Psoas muscle (tissue), 8 donors: ENCODE measurements at places on chromosomes 1 and 21.

- no peak overlapping the region for H3K4me3 ChIP-seq
- H3K27me3 ChIP-seq, result no peaks in the 10 kb centered on the region
- H3K36me3 ChIP-seq, result no peaks in the 10 kb centered on the region
- no peak for DNase-seq
- peaks cover 80% of the 10 kb centered on the region for H3K4me1 ChIP-seq
Observed at GRCh38 chr1:226980122-226980560, 40.0 kb downstream of the COQ8A start.

- no peaks in the 10 kb centered on the region for H3K36me3 ChIP-seq
- H3K4me1 ChIP-seq, result no peaks in the 10 kb centered on the region
- no peak for DNase-seq
- no peak overlapping the region for H3K4me3 ChIP-seq
- no peaks in the 10 kb centered on the region for H3K27me3 ChIP-seq
Observed at GRCh38 chr1:200005165-200005564, 22.3 kb upstream of the NR5A2 start.

DNA sequence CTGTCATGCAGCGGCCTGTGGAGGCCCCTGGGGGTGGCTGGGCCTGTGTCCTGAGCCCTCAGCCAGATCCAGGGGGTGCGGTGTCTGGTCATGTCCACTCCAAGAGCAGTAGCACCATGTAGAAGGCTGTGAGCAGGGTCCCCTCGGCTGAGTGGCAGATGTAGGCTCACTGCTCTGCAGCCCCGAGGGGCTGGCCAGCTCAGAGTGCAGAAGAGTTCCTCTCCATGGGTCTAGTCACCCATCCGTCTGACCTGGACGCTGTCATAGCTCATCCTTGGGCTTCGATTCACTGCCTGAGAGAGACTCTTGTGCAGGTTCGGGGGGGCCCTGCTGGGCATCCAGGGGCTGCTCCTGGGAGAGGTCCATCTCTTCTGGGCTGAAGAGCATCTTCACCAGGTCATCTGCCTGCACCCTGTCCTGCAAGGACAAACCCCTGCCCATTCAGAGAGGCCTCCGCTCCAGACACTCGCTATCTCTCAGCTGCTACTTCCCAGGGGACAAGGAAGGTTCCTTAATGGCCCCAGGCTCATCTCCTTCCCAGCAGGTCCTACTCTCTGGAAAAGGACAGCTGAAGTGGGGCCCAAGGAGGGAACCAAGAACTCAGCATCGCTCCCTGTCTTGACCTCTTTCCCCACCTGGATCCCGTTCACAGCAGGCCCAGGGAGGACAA is 6.5 kb upstream of the CLDN19 start:
- H3K36me3 ChIP-seq, result peaks cover 47% of the 10 kb centered on the region
- DNase-seq, result no peak
- H3K4me3 ChIP-seq, result no peak overlapping the region
- no peaks in the 10 kb centered on the region for H3K27me3 ChIP-seq

DNA sequence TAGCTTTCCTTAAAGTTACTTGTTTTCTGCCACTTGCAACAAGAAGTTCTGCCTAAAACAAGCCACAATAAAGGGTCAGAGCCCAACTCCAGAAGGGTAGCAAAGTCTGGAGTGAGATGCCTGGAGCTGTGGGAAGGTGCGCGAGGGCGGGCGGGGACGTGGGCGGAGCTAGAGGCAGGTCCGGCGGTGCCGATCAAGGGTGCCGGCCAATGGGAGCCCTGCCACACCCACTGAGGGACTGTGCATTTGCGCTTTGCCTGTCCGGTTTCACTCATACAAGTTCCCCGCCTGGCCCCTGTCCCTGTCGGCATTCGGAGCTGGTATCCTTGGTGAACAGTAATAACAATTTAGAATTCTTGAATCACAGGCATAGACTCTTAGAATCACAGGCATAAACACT is 732.4 kb downstream of the MATN1 start:
- no peaks in the 10 kb centered on the region for H3K4me1 ChIP-seq
- DNase-seq, result no peak

DNA sequence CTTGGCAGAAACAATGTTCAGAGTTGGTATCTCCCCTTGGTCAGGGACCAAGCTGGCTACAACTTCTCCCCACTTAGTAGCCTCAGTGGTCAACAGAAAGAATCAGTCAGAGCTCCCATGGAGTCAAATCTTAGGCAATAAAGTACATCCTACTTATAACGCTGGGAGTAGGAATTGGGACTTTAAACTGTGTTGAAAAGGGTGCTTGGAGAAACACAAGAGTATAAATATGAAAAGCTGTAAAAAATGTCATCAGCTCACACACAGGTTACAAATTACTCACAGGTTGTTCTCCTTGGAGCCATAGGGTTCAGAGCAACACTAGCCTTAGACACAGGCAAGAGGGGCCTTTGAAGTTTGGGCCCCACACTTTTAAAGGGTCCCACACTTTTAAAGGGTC is 67.4 kb downstream of the WLS start:
- no peak overlapping the region for H3K27ac ChIP-seq
- no peak for DNase-seq
- H3K27me3 ChIP-seq, result no peaks in the 10 kb centered on the region
- peaks cover 8% of the 10 kb centered on the region for H3K36me3 ChIP-seq

GRCh38 chr1:25106352-25106751 is 126.0 kb downstream of the SYF2 start:
- H3K27me3 ChIP-seq, result no peaks in the 10 kb centered on the region
- H3K36me3 ChIP-seq, result no peaks in the 10 kb centered on the region
- H3K27ac ChIP-seq, result no peak overlapping the region
- no peaks in the 10 kb centered on the region for H3K4me1 ChIP-seq
- DNase-seq, result no peak
- no peak overlapping the region for H3K4me3 ChIP-seq
